Muscle of leg (tissue), 16 donors: ENCODE measurements at places on chromosomes 3 and 15. TPM values are rescaled to one million over a fixed set of nuclear protein-coding genes. Genes with fewer than 3 reads are reported as not detected.

The KLHL40 gene
- 114 TPM for total RNA-seq

The ISLR gene
- 82.3 TPM for total RNA-seq

The ITPKA gene
- total RNA-seq = 0.35 TPM

The CLEC3B gene
- total RNA-seq = 184 TPM

The SPPL2A gene
- total RNA-seq = 67.7 TPM

The GNAT1 gene
- total RNA-seq = not detected

The SLC12A1 gene
- total RNA-seq = not detected

The SLC9C1 gene
- 1.2 TPM for total RNA-seq

The ISL2 gene
- total RNA-seq = 0.04 TPM

The VWA5B2 gene
- total RNA-seq = 0.04 TPM

The TNNC1 gene
- 608 TPM for total RNA-seq

The SNX22 gene
- 0.49 TPM for total RNA-seq

The PDE12 gene
- total RNA-seq = 6.6 TPM

The KNG1 gene
- 0.13 TPM for total RNA-seq

The TP63 gene
- 7.0 TPM for total RNA-seq

The LARP6 gene
- total RNA-seq = 12.6 TPM

The ACTRT3 gene
- 3.4 TPM for total RNA-seq

The NOP10 gene
- 149 TPM for total RNA-seq

The TM4SF4 gene
- total RNA-seq = 0.09 TPM

The ERICH6 gene
- 0.09 TPM for total RNA-seq

The CORO2B gene
- 2.9 TPM for total RNA-seq

The FBXL22 gene
- 16.0 TPM for total RNA-seq

The ABTB1 gene
- 5.1 TPM for total RNA-seq

The VGLL3 gene
- total RNA-seq = 21.2 TPM

The ROBO2 gene
- total RNA-seq = 7.2 TPM

The TMC3 gene
- 0.04 TPM for total RNA-seq

The SERINC4 gene
- 0.18 TPM for total RNA-seq

The EPHA3 gene
- 25.4 TPM for total RNA-seq

The EOMES gene
- 0.18 TPM for total RNA-seq

The UROC1 gene
- total RNA-seq = 0.04 TPM

The ATP13A5 gene
- total RNA-seq = 0.09 TPM

The TSPAN3 gene
- total RNA-seq = 397 TPM

The C3orf20 gene
- total RNA-seq = 0.09 TPM

The TMEM212 gene
- 0.09 TPM for total RNA-seq

The DAPK2 gene
- 4.0 TPM for total RNA-seq

The AP3B2 gene
- total RNA-seq = 0.18 TPM

The CTXN2 gene
- total RNA-seq = not detected

The HEG1 gene
- 21.8 TPM for total RNA-seq

The SCN5A gene
- total RNA-seq = 1.9 TPM
